ENCODE measurements at places on chromosomes 3 and 15.

DNA sequence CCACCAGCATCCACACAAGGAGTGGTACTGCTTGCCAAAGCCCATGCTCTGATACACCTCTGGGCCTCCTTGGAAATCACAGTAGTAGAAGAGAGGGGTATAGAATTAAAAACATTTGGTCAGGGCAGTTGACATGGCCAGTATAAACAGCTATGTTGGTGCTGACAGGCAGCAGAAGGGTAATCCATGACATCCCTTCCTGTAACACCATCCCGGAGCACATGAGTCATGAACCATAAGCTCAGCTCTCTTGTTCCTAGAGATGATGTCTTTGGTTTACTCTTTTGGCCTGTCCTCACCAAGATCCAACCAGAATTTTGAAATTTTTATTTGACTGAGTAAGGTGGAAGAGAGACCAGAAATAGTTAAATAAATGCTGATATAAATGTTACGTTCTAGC is 132.6 kb upstream of the CTDSPL start:
- DNase-seq: peak; percentile 59

- no peak for DNase-seq
Observed at GRCh38 chr3:43773273-43774094, 82.7 kb downstream of the ABHD5 start.

DNA sequence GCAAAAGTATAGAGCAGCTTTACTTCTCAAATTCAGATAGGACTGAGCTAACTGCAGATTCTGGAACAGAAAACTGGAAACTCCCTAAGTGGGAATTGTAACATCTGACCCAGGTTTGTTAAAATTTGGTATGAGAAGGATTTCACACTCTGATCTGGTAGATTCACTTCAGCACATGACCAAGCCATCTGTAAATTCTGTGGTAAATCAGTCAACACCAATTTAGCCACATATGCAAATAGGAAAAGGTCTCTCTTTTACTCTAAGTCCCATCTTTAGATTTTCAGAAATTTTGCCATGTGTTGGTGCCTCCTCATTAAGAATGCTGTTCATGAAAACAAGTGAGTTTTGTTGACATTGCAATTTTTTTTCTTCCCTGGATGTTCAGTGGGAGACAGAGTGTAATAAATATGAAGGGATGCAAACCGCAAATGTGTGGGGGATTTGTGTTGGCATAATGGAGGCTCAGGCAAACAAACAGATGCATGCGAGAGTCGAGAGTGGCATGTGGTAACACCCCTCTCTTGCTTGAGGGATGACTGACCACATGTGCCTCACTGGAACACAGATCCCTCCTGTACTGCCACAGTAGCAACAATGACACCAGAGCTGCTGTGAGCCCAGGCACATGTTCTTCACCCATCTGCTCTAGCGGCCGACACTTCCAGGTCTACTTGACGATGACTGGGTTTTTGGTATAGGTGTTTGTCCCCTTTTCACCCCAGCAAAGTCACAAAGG is 146.6 kb downstream of the FEZF2 start:
- DNase-seq: no peak

DNA sequence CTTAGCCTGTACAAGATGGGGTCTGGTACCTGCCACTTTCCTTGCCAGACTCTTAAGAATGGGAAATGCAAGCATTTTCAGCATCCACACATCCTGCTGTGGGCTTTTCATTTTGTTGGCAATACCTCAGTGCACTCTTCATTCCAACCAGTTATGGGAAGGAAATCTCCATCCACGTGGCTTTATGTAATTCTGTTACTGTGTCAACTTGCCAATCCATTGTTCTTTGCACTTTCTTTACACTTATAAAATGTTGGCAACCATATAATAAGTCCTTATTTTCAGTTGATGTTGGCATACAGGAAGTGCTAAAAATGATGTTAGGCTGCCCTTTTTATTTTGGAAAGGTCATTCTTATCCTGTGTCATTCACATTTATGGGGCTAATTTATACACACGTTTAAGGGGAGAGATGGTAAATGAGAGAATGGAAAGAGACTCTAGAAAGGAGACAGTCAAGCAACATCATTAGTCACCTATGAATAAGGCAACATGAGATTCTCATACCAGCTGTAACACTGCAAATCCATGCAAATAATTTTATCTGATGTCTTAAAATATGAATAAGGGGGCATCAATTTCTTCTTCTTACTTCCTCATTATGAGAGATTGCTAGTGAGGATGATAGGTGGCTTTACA is 238.7 kb downstream of the CHST2 start:
- DNase-seq: no peak

DNA sequence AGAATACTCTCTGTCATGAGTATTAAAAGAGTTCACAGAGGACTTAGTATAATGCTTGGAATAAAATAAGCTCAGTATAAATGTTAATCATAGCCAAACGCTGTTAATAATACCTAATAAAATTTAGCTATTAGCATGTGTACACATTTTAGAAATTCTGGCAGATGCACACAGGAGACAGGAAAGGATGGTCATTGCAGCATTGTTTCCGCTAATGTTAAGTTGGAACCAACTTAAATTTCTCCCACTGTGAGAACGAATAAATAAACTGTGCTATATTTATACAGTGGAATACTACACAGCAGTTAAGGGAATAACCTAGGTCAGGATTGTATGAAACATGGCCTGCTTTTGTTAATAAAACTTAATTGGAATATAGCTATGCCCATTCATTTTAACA is 370.4 kb upstream of the TGFBR2 start:
- DNase-seq: no peak

GRCh38 chr3:127440384-127440783 is 150.1 kb downstream of the TPRA1 start:
- DNase-seq: no peak

DNA sequence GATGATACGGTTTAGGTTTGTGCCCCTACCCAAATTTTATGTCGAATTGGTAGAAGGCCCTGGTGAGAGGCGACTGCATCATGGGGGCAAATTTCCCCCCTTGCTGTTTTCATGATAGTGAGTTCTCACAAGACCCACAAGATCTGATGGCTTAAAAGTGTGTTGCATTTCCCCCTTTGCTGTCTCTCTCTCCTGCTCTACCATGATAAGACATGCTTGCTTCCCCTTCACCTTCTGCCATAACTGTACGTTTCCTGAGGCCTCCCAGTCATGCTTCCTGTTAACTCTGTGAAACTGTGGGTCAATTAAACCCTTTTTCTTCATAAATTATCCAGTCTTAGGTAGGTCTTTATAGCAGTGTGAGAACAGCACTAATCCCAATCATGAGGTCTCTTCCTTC is 381.2 kb downstream of the RSL24D1 start:
- DNase-seq: no peak

DNA sequence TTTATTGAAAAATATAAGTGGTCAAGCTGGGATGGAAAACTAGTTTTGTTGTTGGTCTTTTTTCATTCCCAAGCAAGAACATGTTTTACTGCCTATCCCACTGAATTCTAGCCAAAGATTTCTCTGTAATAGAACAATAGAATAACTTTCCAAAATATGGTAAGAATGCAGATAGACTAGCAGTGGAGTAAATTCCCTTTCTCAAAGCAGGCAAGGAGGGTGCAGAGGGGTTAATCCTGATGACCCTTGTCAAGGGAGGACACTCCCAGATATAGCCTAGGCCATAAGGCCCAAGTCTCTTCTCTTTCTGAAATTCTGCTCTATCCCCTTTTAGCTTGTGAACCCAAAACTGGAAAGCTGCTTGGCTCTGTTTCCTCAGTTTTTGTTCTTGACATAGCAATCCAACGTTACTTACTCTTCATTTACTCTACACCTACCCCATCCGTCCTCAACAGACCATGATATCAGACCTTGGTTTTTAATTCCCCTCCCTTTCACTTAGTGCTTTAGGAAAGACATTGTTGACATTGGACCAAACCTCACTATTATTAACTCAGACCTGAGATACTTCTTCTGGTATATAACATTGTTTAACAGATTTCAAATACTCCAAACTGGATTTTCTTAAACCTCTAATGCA is 453.6 kb upstream of the THBS1 start:
- no peak for DNase-seq

GRCh38 chr3:136790786-136791185 is 28.1 kb upstream of the SLC35G2 start:
- DNase-seq: no peak

DNA sequence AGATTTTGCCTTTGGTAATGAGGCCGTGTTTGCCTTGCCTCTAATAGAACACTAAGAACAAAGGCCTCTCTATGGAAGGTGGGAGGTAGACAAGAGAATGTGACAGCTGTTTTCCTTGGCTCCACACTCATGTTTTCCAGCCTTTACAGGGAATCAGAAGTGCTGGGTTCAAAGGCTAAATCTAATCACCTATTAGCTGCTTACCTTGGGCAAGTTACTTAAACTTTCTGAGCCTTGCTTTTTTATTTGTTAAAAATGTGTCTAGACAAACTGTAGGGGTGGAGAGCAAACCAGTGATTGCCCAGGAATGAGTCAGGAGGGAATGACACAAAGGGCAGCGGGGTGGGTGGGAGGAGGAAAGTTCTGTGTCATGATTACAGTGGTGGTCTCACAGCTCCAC is 179.0 kb downstream of the P3H2 start:
- DNase-seq: no peak

DNA sequence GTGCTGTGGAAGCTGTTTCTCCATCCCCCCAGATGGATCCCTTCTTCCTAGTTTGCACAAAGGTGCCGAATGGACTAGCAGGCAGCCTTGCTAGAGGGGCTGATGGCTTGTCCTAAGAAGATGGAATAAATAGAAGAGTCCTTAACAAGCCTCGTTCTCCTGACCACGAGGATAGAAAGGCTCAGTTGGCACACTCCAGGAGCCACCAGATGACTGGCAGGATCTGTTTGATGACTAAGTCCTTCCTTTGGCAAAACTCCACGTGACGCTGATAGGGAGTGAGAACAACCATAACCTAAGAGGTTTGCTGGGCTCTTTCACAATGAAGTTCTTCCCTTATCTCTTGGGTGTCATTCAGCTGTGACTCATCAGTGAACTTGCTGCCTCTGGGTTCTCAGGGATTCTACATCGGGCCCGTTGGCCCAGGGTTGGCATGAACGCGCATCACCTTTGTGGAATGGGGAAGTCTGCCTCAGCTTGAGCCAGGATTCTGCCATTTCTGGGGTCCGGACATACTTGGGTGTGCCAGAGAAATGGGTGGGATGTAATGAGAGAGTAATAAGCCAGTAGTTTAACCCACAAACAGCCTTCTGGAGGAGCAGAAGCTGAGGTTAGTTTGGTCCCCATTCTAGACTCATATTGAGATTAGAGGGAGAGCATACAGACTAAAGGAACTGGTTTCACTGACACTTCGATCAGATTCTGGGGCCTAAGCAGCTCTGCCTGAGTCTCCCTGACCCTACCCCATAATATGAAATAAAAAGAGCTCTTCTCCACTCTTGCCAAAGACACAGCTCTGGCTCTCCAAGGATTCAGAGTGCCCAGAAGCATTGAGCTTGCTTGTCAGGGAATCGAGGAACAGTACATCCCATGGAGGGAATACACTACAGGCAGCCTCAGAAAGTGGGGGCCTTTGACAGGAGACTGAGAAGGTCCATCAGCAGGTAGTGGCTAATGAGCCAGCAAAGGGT is 2.0 kb upstream of the MELTF start:
- DNase-seq: peak; percentile 85

GRCh38 chr15:48654801-48655200 is 9.3 kb upstream of the FBN1 start:
- no peak for DNase-seq

- no peak for DNase-seq
Observed at GRCh38 chr15:41180206-41180789, 50.3 kb downstream of the EXD1 start.

DNA sequence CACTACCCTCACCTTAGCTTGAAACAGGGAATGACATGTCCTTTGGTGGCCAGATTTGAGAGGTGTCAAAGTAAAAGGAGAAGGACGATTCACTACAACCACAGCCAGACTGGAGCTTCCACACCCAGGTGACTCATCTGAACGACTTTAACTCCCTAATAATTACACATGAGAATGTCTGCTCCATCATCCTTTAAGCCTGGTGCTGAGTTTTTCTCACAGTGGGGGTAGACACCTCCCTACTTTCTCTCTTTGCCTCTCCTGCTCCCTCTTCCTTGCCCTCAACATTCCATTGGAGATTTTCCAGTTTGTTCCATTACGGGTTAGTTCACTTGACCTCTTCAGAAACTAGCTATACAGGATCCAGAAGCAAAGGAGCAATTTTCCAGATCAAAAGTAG is 154.3 kb upstream of the BHLHE40 start:
- DNase-seq: peak; percentile 62

- DNase-seq: no peak
Observed at GRCh38 chr3:156865732-156866131, 39.6 kb downstream of the LEKR1 start.

- DNase-seq: no peak
Observed at GRCh38 chr15:82881747-82882146, 70.8 kb downstream of the HOMER2 start.

DNA sequence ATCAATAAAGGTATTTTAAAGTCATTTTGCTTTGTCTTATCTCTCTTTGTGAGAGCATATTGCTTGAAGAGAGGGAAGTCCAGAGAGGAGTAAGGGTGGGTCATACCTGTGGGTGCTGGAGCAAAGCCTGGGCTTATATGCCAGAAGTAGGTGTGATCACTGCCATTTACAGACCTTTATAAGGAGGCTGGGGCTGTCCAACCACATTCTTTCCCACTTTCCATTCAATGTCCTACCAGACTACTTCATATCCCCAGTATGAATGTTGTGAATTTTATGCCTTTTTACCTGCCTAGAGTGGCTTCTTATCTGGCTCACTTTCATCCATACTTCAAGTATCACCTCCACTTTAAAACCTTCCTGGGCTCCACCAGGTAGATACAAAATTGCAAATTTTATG is 39.4 kb upstream of the ST6GAL1 start:
- DNase-seq: no peak

DNA sequence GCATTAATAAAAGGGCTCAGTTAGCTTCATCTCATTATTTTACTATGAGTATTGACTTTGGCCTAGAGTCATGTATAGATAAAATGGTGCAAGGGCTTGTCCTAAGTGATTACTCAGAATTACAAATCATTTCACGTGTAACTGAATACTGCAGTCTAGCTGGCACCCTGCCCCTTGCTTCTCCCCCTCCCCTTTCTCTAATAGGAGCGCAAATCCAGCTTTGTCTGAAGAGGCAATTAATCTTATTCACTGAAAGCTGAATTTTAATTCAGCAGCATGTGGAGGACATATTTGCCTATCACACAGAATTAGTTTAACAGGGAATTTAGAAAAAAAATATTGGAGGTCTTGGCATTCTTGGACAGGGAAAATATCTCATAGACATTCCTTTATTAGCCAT is 412.1 kb upstream of the DPH6 start:
- DNase-seq: no peak

DNA sequence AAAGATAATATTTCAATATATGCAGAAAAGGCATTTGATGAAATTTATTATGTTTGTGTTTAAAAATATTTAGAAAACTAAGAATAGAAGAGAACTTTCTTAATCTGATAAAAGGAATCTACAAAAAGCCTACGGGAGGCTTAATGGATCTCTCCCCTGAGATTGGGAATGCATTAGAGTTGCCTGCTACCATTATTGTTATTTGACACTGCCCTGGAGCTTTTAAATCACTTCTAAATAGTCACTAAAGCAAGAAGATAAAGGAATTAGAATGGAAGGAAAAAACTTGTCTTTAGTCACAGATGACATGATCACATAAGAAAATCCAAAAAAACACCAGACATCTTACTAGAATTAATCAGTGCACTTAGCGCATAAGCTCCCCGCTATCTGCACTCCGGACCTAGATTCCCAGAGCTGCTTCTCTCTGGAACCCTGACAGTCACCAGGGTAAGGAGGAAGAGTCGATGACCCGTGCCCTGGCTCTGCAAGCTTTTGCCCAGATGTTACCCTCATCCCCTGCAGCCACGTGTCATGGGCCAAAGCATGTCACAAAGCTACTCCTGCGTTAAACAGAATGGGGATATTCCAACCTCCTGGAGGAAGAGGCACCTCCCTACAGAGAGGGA is 97.1 kb downstream of the MINAR1 start:
- DNase-seq: no peak
